ENCODE measurements at places on chromosomes 1 and 21. TPM values are rescaled to one million over a fixed set of nuclear protein-coding genes. Genes with fewer than 3 reads are reported as not detected.

The CFAP141 gene
- polyA plus RNA-seq: not detected

The SPRR1B gene
- not detected for polyA plus RNA-seq

The S100B gene
- not detected for polyA plus RNA-seq

The PEX19 gene
- polyA plus RNA-seq: 32.5 TPM

The MYBPH gene
- polyA plus RNA-seq: not detected

The DCST1 gene
- polyA plus RNA-seq: not detected

The FAM167B gene
- polyA plus RNA-seq: not detected

The CLIC6 gene
- polyA plus RNA-seq: not detected

The RIMKLA gene
- polyA plus RNA-seq: not detected

- H3K27ac ChIP-seq: no peak overlapping the region
- no peak for DNase-seq
- no peaks in the 10 kb centered on the region for H3K36me3 ChIP-seq
Observed at GRCh38 chr1:33973799-33974545, 110.1 kb downstream of the HMGB4 start.

GRCh38 chr1:86706018-86706635 is 1.8 kb downstream of the SH3GLB1 start:
- no peaks in the 10 kb centered on the region for H3K27me3 ChIP-seq
- H3K4me1 ChIP-seq: peaks cover 12% of the 10 kb centered on the region
- peaks cover 3% of the 10 kb centered on the region for H3K36me3 ChIP-seq
- peak overlapping the region; percentile 84 for H3K4me3 ChIP-seq
- peak overlapping the region; percentile 87 for H3K27ac ChIP-seq
- no peak for DNase-seq

DNA sequence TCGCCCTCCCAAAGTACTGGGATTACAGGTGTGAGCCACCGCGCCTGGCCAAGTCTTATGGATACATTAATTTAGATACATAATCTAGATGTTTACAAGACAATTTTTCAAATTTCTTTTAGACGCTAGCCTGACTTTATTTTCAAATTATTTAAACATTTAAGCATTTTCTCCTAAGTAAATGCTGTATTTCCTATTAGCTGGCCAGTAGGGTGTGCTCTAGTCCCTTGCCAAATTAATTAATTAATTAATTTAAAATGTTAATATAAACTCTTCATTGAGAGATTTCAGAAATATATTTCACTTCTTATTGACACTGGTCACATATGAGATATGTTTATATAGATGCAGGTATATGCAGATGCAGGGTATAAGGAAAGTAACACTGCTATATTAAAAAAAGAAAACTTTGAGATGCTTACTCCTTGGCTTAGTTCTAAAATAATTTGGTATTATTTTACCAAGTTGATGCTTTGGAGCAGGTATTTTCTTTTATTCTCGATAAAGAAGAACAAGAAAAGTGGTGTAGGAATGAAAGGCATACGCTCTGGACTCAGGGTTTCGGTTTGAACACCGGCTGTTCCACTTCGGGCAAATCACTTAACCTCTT is 5.2 kb upstream of the ERRFI1 start:
- peaks cover 5% of the 10 kb centered on the region for H3K4me1 ChIP-seq
- H3K4me3 ChIP-seq: no peak overlapping the region
- H3K36me3 ChIP-seq: no peaks in the 10 kb centered on the region
- DNase-seq: no peak
- H3K27me3 ChIP-seq: peaks cover 17% of the 10 kb centered on the region
- H3K27ac ChIP-seq: no peak overlapping the region

DNA sequence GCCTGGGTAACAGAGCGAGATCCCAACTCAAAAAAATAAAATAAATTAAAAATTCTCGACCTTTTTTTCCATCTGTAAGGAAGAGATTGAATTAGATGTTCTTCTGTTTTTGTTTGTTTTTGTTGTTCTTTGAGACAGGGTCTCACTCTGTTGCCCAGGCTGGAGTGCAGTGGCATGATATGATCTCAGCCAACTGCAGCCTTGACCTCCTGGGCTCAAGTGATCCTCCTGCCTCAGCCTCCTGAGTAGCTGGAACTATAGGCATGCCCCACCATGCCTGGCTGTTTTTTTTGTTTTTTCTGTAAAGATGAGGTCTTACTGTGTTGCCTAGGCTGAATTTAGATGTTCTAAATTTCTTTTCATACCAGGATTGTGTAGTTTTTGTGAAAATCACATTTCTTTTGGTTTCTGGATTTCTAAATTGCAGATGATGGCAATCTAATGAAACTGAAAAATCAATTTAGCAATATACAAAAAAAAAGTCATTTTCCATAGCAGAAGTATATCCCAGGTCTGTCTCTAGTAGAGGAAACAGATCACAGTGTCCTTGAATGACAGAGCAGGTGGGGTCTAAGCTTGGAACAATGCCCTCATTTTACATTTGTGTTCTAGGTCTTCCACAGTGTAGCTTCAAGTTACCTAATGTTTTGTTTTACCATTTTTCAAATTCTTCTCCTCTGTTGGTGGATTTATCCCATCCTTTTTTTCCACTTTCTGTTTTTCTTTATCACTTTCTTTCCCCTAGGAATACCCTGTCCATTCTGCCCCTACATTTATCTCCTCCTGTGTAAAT is 20.3 kb downstream of the ZYG11A start:
- no peaks in the 10 kb centered on the region for H3K27me3 ChIP-seq
- no peak overlapping the region for H3K4me3 ChIP-seq
- no peaks in the 10 kb centered on the region for H3K4me1 ChIP-seq
- H3K36me3 ChIP-seq: peaks cover 69% of the 10 kb centered on the region

GRCh38 chr1:200869376-200869752 is 3.4 kb upstream of the GPR25 start:
- H3K27me3 ChIP-seq: peaks cover 52% of the 10 kb centered on the region
- no peaks in the 10 kb centered on the region for H3K36me3 ChIP-seq
- no peak overlapping the region for H3K27ac ChIP-seq

- no peaks in the 10 kb centered on the region for H3K36me3 ChIP-seq
- H3K27me3 ChIP-seq: no peaks in the 10 kb centered on the region
- no peaks in the 10 kb centered on the region for H3K4me1 ChIP-seq
- H3K27ac ChIP-seq: no peak overlapping the region
Observed at GRCh38 chr1:234639961-234640360, 30.0 kb upstream of the IRF2BP2 start.

- no peak overlapping the region for H3K27ac ChIP-seq
- peaks cover 26% of the 10 kb centered on the region for H3K27me3 ChIP-seq
- no peaks in the 10 kb centered on the region for H3K36me3 ChIP-seq
- DNase-seq: no peak
Observed at GRCh38 chr1:25570798-25571521, 27.6 kb downstream of the LDLRAP1 start.

DNA sequence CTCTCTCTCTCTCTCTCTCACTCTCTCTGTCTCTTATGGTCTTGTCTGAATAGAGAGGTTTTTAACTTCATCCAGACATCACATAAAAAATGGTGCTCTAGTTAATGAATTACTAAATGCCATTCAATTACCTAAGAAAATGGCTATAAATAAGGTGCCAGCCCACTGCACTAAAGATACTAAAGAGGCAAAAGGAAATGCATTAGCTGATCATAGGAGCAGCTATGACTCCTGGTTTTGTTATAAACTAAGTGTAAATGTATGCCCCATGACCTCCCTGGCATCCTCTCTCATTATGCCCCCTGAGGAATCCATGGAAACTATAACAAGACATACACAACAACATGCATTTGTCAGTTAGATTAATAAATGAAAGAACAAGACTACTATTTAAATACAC is 57.5 kb upstream of the PDC start:
- no peak overlapping the region for H3K4me3 ChIP-seq
- H3K4me1 ChIP-seq: no peaks in the 10 kb centered on the region
- DNase-seq: no peak
- no peaks in the 10 kb centered on the region for H3K36me3 ChIP-seq

DNA sequence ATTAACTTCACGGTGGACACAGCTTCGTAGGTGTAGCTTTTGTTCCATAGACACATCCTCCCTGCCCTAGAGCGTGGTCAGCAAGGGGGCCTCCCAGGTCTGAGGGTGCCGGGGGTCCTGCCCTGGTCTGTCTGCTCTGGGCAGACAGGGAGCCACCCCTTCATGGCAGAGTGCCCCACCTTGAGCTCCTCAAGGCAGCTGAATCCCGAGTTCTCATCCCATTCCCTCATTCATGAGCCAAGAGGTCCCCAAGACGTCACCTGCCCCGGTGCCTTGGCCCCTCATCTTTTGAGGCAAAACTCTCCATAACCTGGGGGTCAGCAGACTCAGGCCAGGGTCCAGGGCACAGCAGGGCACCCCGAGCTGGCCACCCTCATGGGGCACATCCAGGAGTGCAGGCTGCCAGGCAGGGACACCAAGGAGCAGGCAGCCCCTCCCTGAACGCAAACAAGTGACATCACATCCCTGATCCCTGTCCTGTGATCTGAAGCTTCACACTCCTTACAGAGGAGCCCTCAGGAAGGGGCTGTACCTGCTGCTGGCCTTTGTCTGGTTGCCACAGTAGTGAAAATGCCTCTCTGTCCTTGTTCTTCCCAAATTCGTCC is 23.3 kb downstream of the UBASH3A start:
- DNase-seq: no peak
- H3K4me3 ChIP-seq: no peak overlapping the region
- no peak overlapping the region for H3K27ac ChIP-seq

DNA sequence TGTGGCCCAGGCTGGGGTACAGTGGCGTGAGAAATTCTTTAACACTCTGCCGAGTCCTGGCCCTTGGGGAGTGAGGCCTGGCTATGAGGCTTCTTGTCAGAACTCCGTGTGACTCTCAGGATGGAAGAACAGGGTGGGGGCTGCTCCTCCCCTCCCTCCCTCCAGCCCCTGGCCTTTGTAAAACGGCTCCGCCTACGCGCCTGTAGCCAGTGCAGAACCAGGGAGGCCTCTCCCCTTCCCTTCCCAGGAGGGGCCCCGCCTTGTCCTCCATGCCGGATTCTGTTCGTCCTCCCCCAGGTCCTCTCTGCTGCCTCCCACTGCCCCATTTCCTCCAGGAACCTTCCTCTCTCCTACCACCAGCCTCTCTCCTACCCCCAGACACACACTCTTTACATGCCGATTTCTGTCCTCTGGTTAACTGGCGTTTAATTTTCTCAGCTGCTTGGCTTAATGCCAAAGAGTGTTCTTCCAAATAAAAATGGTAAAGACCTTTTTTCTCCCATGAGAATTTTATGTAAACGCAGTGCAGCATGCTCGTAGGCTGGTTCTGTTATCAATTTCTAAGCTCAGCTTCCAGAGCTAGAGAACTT is 21.0 kb downstream of the PDE9A start:
- no peaks in the 10 kb centered on the region for H3K4me1 ChIP-seq
- peaks cover 56% of the 10 kb centered on the region for H3K27me3 ChIP-seq
- no peaks in the 10 kb centered on the region for H3K36me3 ChIP-seq
- no peak overlapping the region for H3K4me3 ChIP-seq

GRCh38 chr1:76595024-76595423 is 272.3 kb upstream of the ST6GALNAC5 start:
- H3K36me3 ChIP-seq: no peaks in the 10 kb centered on the region
- H3K4me3 ChIP-seq: no peak overlapping the region
- H3K4me1 ChIP-seq: no peaks in the 10 kb centered on the region
- H3K27me3 ChIP-seq: no peaks in the 10 kb centered on the region

DNA sequence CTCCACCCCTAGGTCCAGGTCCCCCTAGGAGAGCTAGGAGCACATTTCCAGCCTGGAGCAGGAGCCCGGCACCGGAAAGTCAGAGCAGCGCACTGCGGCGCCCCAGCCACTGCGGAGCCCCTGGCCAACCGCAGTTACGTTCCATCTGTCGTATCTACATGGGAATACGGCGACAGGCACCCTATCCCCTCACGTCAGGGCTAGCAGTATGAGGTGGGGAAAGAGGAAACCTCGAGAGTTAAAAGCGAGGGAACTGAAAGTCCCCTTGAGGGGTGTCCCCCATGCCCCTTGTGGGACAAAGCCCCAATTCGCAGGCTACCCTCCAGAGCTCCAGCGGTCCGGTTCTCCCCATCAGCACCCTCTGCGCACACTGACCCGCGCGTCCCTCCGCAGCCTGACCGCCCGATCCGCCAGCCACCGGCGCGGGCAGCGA is 995 bp downstream of the COLGALT2 start:
- H3K36me3 ChIP-seq: no peaks in the 10 kb centered on the region
- H3K27me3 ChIP-seq: no peaks in the 10 kb centered on the region
- peak overlapping the region; percentile 65 for H3K4me3 ChIP-seq
- DNase-seq: peak; percentile 69
- H3K4me1 ChIP-seq: peaks cover 47% of the 10 kb centered on the region

DNA sequence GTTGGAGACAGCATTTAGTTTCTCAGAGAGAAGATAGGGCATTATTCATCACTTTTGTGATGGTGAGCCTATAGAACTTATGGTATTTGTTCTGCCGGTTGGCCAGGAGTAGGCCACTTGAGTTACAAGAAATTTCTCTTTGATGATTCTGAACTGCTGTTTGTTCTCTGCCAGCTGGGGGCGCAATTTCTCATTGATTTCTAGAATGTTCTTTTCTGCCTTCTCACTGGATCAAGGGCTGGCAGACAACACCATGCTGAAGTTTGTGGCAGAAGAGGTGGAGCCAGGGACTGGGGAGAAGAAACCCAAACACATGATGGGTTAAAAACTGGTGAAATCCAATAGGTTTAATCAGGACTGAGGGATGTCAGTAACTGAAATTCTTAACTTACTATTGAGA is 360.6 kb downstream of the FAM72C start:
- H3K36me3 ChIP-seq: no peaks in the 10 kb centered on the region
- no peaks in the 10 kb centered on the region for H3K4me1 ChIP-seq
- no peak overlapping the region for H3K4me3 ChIP-seq
- peak; percentile 20 for DNase-seq
- no peak overlapping the region for H3K27ac ChIP-seq
- H3K27me3 ChIP-seq: no peaks in the 10 kb centered on the region

- no peaks in the 10 kb centered on the region for H3K4me1 ChIP-seq
- no peak for DNase-seq
- H3K36me3 ChIP-seq: no peaks in the 10 kb centered on the region
- H3K27me3 ChIP-seq: no peaks in the 10 kb centered on the region
Observed at GRCh38 chr1:222935239-222935900, 120.5 kb downstream of the DISP1 start.

- H3K4me1 ChIP-seq: peaks cover 41% of the 10 kb centered on the region
- H3K36me3 ChIP-seq: peaks cover 60% of the 10 kb centered on the region
- H3K27ac ChIP-seq: no peak overlapping the region
- no peaks in the 10 kb centered on the region for H3K27me3 ChIP-seq
- H3K4me3 ChIP-seq: no peak overlapping the region
Observed at GRCh38 chr1:21823980-21824702, 12.1 kb downstream of the LDLRAD2 start.

DNA sequence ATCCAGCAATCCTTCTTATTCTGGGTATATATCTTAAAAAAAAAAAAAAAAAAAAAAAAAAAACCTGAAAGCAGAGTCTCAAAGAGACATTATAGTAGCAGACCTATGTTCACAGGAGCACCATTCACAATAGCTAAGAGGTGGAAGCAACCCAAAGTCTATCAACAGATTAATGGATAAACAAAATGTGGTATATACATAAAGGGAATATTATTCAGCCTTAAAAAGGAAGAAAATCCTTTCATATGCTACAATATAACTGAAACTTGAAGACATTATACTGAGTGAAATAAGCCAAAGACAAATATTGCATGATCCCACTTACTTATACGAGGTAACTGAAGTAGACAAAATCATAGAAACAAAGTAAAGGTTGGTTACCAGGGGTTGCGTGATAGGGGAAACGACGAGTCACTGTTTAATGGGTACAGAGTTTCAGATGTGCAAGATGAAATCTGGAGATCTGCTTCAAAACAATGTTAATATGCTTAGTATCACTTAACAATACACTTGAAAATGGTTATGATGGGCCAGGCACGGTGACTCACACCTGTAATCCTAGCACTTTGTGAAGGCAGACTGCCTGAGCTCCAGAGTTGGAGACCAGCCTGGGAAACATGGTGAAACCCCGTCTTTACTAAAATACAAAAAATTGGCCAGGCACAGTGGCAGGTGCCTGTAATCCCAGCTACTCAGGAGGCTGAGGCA is 29.5 kb downstream of the PIK3R3 start:
- H3K27me3 ChIP-seq: no peaks in the 10 kb centered on the region
- H3K4me1 ChIP-seq: no peaks in the 10 kb centered on the region
- no peak for DNase-seq
- no peak overlapping the region for H3K27ac ChIP-seq
